Stimulated activated CD4-positive, alpha-beta T cell treated with anti-CD3 and anti-CD28 coated beads, Interleukin-4, amount 100 ng/mL, for 24 hours (primary cell): ENCODE measurements at places on chromosomes 12 and 14.

GRCh38 chr14:75188520-75189268 is 12.3 kb upstream of the TMED10 start:
- no peak for DNase-seq

GRCh38 chr14:72847721-72848120 is 46.2 kb downstream of the DPF3 start:
- no peak for DNase-seq

- DNase-seq, result no peak
Observed at GRCh38 chr12:2382370-2383155, 329.8 kb downstream of the CACNA1C start.

DNA sequence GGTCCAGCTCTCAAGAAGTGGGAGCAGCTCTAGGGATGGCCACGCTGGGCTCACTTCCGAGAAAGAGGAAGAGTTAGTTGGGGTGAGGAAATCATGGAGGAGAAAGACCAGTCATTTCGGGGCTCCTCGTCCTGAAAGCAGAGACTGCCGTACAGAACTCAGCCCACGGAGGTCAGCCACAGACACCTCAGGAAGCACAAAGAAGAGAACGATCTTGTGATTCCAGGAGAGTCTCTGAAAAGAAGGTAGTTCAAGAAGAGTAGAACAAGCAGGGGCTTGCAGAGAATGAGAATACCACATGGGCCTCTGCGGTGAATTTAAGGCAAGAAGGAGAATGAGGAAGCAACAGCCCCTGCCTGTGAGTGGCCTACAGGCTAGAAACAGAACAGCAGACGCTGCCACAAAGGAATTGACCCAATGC is 311.9 kb downstream of the CACNA1C start:
- DNase-seq, result no peak

DNA sequence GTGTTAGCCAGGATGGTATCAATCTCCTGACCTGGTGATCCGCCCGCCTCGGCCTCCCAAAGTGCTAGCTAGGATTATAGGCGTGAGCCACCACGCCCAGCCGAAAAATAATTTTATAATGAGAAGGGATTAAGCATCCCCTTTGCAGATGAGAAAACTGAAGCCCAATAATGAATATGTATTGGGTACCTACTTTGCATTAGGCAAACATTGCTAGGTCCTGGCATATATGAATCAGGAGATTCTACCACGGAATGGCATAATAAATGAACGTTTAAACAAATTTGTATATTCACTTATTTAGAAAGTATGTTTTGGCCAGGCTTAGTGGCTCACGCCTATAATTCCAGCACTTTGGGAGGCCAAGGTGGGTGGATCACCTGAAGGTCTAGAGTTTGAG is 32.4 kb downstream of the TULP3 start:
- DNase-seq, result no peak

DNA sequence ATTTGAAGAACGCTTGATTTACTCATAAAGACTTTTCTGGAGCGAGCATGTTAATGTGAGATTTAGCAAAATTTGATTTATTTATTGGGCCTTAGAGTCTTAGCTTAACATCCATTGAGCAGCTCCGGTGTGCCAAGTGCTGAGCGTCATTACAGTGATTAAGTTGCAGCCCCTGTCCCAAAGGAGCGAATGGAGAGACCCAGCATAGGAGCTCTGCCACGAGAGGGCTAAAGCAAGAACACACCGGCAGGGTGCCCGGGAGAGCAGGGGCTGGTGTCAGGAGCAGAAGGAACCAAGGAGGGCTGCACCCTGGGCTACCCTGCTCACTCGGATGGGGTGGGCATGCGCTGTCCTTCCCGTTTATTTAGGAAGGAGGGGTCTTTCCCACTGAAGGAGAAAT is 50.6 kb downstream of the PPP2R5C start:
- no peak for DNase-seq

GRCh38 chr14:83559721-83560120 is 1970.2 kb upstream of the FLRT2 start:
- DNase-seq, result no peak

- DNase-seq, result no peak
Observed at GRCh38 chr12:105067511-105068031, 16.7 kb downstream of the ALDH1L2 start.

DNA sequence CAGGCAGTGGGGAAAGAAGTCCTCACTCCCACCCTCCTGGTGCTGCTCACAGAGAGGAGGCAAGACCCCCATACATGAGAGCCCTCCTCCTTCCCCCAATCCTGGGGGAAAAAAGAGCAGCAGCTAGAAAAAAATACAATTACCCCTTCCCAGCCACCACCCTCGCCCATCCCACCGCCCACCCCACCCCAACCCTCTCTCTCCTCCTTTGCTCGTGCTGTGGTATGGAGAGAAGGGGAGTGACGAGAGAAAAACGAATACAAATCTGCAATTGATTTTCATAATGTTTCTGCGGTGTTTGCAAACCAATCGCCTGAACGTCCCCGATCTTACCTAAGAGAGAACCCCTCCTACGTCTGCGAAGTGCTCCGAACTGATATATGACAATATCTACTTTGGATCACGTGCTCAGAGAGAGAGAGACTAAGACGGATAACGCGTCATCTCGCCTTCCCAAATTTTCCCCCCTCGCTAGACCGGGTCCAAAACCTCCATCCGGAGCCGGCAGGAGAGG is at the start of gene HOXC11:
Gene HOXC11 (plus strand): TSS at position 405 of the 514 bp plus-strand sequence. CDS start 116 bp downstream, outside the sequence.
- no peak for DNase-seq

DNA sequence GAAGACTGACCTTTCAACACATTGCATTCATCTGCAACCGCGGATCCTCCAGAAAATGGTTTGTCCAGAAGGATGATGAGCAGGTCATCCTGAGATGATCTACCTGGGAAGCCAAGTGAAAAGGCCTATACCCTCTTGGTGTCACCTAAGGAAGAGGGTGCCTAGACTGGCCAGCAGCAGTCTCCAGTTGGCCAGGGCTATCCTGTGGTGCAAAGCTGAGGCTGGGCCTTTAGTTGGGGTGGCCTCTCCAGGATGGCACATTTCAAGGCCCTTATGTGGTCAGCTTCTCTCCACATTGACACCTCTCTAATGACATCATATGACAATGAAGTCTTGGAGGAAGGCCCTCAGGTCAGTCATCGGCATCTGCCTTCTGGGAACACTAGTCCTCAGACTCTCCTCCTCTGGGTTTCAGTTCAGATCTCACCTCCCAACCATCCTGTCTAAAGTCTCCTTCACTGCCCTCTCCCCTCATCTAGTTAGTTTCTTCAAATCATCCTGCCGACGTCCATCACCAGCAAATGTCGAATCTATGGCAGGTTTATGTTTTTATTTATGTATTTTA is 3.3 kb upstream of the SLC22A17 start:
- DNase-seq, result no peak

DNA sequence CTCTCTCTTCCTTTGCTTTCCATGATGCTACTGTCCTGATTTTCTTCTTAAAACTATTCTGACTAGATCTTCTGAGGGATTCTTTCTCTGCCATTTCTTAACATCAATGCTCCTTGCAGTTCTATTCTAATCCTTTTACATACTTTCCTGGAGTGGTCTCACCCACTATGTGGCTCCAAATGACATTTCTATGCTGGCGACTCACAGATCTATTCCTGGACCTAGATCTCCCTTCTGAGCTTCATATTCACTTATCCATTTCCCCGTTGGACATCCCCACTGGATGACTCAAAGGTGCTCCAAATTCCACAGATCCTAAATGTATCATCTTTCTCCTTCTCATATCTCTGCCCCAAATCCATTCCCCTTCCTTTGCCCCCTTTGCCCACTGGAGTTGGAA is 4.1 kb downstream of the TEP1 start:
- no peak for DNase-seq

DNA sequence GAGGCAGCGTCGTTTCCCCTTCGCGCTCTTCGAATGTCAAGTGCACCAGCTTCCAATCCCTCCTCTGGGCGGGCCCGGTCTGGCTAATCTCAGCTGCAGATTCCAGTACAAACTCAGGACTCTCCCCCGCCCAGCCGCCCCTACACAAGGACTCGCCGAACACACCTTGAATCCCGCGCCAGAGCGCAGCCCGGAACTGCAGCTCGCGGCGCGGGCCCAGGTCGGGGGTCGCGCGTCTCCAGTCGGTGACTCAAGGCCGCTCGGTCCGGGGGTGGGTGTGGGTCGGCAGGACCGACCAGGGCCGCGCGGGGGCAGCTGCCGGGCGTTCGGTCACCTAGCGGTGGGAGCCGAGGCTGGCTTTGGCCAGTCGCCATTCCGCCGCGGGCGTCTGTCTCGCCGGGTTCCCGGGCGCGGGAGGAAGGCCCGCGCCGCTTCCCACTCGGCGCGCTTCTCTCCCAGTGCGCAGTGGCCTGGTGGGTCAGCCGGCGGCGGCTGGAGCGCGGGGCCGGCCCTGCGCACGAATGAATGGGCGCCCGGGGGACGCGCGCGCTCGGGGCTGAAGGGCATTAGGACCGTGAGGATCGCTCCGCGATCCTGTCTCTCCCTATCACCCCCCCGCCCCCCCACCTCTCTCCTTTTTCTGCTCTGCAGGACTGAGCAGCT is at the start of gene GALNT16:
Gene GALNT16 (plus strand): TSS at position 632 of the 663 bp plus-strand sequence. CDS start 133 bp downstream, outside the sequence.
- DNase-seq, result no peak

GRCh38 chr14:102988054-102988453 is 65.6 kb downstream of the AMN start:
- no peak for DNase-seq

- no peak for DNase-seq
Observed at GRCh38 chr14:60102389-60102788, 10.7 kb downstream of the PCNX4 start.

GRCh38 chr12:45138609-45139008 is 77.3 kb upstream of the ANO6 start:
- DNase-seq, result no peak

GRCh38 chr14:41666301-41666700 is 59.6 kb downstream of the LRFN5 start:
- DNase-seq, result no peak

GRCh38 chr12:15698377-15698871 is 90.8 kb downstream of the EPS8 start:
- no peak for DNase-seq

- DNase-seq, result no peak
Observed at GRCh38 chr12:106957583-106957982, 1.9 kb downstream of the TMEM263 start.

DNA sequence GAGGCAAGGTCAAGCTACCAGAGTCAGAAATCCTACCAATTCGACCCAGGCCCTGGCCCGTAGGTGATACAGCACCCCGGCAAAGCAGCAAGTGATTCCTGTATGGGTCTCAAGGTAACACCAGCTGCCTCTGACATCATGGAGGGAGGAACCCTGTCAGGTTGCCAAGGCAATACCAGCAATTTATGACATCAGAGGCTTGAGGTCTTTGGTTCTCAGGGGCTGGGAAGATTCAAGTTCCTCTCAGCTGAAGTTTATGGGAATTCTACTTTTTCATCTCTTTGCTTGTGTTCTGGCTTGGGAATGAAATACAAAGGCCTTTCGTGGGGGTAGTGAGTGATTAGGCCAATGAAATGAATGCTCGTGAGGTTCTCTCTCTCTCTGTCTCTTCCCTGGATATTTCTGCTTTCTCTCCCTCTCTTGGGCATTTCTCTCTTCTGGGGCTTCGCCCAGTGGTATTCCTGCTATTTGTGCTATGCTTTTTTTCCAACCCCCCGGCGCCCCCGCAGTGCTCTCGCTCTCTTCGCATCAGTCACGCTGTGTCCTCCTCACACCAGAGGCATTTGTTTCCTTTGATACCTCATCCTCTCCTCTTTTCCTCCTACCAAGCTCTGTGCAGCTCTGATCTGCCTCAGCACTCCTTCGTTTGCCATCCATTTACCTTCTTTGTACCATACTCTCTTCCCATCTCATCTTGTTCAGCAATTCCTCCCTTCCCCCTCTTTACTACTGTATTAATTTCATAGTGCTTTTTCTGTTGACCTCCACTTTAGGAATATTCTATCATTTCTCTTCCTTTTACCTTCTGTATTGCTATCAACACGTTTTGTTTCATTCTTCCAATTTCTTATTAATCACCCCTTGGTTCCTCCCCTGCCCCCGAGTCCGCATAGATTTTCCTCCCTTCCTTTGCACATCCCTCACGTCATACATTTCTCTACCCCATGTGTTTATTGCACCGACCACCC is 2.9 kb downstream of the ZFHX2 start:
- no peak for DNase-seq

DNA sequence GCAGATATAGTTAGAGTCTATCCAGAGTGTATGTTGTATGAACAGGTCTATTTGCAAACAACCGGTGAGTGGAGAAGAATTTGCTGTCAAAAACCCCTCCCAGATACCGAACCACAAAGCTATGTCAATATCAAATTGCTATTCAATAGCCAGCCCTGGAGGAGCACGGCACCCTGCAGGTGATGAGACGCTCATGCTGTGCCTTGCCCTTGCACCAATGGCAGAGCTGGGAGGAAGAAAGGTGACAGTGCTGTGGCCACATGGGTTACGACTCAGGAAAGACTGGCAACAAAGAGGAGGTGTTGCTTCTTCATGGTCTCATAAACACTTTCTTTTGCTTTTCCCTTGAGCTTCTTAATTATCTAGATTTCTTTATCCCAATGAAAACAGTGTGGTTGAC is 55.7 kb downstream of the PAX9 start:
- no peak for DNase-seq

DNA sequence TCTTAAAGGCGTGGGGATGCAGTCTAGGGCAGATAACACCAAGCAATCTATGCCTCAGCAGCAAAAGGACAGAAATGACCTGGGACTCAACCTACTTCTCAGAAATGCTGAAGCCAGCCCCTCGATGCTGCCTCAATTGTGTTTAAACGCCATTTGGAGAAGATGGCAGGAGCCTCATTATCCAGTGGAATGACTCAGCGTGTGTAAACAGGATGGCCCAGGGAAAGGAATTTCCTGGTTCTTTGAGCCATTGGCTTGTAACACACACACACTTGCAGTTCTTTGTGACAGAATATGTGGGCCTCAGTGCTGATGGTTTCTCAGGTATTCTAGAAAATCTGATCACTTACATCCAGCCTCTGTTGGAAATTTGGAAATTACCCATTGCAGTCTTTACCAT is 154.3 kb downstream of the NTF3 start:
- DNase-seq, result no peak

DNA sequence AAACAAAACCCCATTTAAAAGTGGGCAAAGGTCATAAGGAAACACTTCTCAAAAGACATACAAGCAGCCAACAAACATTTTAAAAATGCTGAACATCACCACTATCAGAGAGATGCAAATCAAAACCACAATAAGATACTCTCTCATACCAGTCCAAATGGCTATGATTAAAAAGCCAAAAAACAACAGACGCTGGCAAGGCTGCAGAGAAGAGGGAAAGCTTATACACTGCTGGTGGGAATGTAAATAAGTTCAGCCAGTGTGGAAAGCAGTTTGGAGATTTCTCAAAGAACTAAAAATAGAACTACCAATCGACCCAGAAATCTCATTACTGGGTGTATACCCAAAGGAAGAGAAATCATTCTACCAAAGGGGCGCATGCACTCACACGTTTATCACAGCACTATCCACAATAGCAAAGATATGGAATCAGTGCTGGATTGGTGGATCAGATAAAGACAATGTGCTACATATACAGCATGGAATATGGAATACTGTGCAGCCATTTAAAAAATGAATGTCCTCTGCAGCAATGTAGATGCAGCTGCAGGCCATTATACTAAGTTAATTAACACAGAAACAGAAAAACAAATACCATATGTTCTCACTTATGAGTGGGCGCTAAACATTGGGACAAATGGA is 102.1 kb upstream of the DAAM1 start:
- no peak for DNase-seq
